ENCODE measurements at places on chromosomes 16 and 17.

GRCh38 chr17:71071837-71072236 lies 902.5 kb downstream of the KCNJ2 start:
- no peak for DNase-seq

- DNase-seq: no peak
Measured at GRCh38 chr17:2871205-2871604, 75.0 kb downstream of the RAP1GAP2 start.

DNA sequence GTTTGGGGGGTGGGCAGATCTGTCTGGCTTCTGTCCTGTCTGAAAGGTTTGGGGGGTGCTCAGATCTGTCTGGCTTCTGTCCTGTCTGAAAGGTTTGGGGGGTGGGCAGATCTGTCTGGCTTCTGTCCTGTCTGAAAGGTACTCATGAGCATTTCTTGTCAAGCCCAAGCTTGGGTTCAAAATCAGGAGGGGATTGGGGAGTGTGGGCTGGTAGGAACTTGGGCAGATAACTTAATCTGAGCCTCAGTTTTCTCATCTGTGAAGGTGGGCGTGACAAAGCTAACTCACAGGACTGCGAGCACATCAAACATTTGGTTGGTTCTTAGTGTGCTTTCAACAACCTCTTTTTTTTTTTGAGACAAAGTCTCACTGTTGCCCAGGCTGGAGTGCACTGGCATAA lies 35.2 kb downstream of the HAPSTR1 start:
- no peak for DNase-seq

- DNase-seq: no peak
Measured at GRCh38 chr16:50160495-50161164, 7.5 kb downstream of the TENT4B start.

DNA sequence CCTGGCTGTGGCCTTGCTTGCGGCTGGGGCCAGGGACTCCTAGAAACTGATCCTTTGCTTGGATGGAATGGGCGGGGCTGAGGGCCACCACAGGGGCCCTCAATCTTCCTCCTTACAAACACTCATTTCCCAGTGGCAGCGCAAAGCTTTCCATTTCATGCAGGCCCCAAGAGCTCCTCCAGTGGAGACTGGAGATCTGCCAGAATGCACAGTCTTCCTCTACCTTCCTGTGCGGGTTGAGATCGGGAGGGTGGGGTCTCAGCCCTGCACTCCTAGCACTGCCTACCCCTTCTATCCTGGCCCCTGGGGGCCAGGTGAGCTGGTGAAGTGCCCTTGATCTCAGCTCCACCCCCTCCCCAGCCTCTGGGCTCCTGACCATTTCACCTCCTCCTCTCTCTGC lies 1.7 kb downstream of the NRN1L start:
- no peak for DNase-seq

DNA sequence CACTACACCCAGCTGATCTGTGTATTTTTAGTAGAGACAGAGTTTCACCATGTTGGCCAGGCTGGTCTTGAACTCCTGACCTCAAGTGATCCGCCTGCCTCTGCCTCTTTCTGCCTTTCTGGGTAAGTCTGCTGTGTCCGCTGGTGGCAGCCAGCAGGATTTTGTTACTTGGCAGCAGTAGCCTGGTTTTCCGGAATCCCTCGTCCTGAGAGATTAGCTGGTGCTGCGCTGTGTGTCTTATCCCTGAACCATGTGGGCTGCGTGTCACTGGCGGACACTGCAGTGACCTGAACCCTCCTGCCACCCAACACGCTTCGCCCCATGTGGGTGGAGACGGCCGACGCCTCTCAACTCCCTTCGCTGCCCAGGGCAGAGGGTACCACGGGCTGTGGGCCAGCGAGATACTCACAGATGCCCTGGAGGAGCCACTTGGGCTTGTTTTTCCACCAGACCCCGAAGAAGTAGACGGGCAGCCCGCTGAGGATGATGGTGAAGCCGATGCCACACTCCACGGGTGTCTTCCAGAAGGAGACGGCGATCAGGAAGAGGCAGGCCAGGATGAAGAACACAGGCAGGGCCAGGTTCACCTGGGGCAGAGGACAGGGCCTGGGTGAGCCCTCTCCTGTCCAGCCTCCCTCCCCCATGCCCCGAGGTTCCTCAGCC lies 35.2 kb downstream of the SLC7A5 start:
- DNase-seq: no peak

DNA sequence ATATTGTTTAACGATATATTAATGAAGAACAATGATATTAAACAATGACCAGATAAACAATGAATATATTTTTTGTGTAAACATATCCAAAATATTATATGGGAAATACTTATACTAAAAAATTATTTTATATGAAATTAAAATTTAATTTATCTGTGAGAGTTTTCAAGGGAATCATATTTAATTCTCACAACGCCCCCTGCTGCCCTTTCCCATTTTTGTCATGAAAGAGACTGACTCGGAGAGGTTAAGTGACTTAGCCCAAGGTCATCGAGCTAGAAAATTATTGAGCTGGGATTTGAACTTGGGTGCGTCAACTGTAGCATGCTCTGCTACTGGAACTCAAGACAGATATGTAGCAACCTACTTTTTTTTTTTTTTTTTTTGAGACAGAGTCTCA lies 7.2 kb upstream of the MYCBPAP start:
- no peak for DNase-seq

Measured in D721Med (cell line).